ENCODE measurements at places on chromosomes 5 and 9.

- DNase-seq: peak; percentile 51
Observed at GRCh38 chr5:43661102-43661501, 58.1 kb downstream of the NNT start.

DNA sequence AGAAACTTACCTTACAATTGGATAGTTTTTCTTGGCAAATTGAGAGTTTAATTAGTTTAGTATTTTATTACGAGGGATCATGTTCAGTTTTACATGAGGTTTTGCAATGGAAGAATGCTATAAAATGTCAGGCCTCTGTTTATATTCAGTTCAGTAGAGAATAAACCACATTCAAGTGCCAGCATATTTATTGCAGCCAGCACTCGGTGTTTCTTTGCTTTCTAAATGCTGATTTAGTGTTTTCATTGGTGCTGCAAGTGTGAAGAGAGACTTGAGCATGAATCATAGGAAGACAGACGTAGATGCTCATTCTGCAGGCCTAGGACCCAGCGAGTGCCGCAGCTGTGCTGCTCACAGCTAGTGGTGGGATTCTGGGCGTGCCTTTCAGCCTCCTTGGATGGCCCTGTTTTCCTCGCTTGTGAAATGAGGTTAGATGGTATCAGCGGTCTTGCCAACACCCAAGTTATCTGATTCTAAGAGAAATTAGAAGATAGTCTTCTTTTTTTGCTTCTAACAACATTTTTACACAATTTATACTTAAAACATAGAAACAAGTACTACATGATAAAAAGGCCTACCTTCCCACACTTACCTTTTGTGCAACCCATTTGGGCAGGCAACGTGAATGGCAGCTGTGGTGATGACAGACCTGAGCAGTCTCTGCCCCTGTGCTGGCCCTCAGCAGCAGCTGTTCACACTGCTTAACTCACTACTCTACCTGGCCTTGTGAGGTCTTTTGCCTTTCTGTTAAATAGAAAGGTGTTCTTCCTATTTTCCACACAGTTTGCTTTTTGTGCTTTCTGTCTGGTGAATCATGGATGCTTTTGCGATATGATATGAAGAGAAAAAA lies 26.8 kb upstream of the TNFAIP8 start:
- peak; percentile 86 for DNase-seq

DNA sequence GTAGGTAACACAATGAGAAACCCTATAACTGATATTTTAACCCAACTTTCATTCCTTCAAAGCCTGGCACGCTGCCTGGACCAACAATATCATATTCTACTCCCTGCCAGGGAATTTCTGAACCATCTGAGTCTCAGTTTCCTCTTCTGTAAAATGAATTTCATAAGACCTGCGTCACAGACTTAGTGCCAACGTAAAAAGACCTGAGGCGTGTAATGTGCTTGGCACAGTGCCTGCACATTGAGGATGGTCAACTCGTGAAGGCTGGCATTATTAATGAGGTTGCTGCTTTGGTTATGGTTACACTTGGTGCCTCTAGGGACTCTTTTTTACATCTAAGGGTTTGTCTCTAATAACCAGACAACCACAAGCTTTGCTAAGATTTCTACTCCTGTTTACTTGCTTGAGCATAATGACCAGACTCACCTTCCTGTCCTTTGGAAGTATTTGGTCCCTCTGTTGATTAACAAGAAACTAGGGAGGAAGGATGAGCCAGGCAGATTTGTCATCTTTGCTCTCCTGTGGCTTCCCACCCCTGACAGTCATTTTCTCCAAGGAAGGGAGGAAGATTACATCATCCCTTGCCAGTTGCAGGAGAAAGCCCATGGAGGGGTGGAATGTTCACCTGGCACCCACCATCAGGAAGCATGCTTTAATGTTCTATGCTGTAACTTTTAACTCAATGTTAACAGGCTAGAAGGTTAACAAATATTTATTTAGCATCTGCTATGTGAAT lies 79.0 kb downstream of the PAPPA start:
- DNase-seq: peak; percentile 39

- peak; percentile 78 for DNase-seq
Observed at GRCh38 chr5:57650360-57651069, 167.9 kb upstream of the ACTBL2 start.
